Esophagus squamous epithelium (tissue), 5 donors: ENCODE measurements at places on chromosomes 7 and 10.

GRCh38 chr10:132540456-132540855 lies 2.9 kb downstream of the INPP5A start:
- no peak for DNase-seq

DNA sequence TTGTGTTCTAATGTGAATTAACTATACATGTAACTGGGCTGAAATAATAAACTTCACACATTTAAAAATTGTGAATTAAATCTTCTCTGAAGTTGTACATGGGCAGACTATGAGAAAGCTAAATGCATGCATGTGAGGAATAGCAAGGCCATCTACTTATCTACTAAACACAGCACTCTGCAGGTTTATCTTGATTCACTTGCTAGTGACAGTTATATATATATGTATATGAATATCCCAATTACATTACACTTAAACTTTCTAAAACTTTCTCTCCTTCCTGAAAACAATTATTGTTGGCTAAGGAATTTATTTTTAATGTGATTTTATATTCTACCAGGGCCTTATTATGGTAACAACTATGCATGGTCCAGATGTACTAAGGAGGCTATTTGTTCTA lies 5.1 kb upstream of the SP4 start:
- DNase-seq, result no peak

GRCh38 chr7:124765401-124766352 lies at the start of gene GPR37:
GPR37 (minus strand) TSS chr7:124765792; CDS start chr7:124764976, 816 bp downstream.
- peak; percentile 5 for DNase-seq

DNA sequence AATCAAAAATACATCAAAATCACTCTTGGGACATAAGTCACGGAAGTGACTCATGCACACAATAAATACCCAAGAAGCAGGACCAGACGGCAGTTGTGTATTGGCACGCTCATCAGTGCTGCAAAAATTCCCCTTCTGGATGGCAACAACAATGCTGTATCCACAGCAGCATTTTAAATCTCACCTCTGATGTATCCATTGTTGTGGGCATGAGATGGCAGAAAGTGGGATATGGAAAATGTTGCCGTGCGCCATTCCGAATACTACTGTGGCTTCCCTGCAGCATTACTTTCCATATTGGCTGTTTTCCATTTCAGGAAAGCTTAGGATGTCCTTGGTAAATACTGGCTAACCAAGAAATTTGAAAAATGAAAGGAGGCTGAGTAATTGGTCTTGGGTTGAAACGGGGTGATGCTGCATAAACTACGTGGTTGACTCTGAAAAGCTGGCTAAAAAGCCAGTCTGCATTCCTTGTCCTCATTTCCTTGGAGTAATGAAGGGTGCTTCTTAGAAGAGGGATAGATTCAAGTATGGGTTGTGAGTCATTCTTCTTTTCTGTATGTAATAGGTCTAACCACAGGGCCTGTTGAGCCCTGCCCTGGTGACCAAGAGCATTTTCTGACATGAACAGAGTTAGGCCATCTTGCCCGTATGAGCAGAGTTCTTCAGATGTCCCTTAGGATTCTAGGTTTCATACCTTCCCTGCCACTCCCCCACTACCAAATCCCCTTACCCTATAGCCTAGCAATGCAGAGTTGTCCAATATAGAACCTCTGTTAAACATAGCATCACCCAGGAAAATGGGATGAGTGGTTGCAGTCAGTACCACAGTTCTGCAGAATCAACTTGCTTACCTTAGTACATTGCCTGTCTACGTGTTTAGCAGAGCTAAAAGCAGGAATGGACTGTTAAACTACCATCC lies 36.3 kb upstream of the TOMM7 start:
- DNase-seq, result no peak

- DNase-seq, result no peak
Observed at GRCh38 chr10:35192645-35193249, 66.1 kb downstream of the CREM start.

- DNase-seq, result no peak
Observed at GRCh38 chr10:19974138-19974537, 157.9 kb downstream of the PLXDC2 start.

DNA sequence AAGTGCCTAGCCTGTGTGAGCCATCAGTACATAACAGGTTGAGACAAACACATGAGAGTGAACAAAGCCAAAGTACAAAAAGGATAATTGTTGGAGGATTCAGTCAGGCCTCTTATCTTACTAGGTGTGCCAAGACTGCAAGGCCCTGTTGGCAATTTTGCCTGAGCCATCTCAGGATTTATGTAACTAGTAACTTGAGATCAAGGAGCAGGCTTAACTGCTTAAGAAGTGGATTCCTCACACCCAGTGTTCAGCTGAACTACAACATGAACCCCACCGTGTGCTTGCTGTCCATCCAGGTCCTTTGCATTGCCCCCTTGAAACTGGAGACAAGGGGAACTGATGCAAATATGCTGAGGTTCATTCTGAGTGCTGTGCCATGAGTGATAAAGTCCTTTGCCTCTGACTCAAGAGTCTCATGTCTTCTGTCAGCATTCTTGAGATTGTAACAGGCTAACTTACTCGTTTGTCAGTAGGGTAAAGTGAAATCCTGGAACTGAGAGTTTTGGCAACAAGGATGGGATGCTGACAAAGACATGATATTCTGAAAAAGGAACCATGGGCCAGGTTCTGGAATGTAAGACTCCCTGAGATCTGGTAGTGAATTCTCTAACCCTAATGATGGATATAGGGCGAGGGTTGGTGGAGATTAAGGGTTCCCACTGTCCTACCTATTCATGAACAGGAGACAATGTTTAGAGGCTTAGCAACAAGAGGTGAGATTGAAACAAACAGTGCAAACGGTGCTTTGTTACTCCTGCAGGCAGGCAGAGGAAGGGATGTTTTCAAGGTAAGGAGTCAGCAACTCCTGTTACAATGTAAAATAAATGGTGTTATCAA lies 44.1 kb upstream of the GATAD1 start:
- no peak for DNase-seq

- DNase-seq, result no peak
Observed at GRCh38 chr10:121027371-121027770, 176.2 kb downstream of the WDR11 start.

DNA sequence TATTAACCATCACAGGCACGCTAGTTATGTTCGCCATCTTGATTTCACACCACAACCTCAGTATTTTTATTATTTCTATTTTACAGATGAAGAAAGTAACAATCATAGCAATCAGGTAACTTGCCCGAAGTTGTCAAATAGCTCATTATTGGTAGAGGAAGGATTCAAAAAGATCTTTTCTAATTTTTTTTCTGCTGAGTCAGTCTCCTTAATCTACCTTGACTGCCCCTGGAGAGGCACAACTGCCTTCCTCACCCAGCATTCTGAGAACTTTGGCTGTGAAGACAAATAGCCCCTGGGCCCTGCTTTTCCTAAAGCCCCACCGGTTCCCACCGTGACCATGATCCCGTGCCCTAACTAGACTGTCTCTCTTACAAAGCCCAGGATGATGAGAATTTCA lies 99.2 kb downstream of the TRIL start:
- DNase-seq, result no peak

GRCh38 chr7:131010717-131011431 lies 276.9 kb upstream of the KLF14 start:
- DNase-seq, result no peak

DNA sequence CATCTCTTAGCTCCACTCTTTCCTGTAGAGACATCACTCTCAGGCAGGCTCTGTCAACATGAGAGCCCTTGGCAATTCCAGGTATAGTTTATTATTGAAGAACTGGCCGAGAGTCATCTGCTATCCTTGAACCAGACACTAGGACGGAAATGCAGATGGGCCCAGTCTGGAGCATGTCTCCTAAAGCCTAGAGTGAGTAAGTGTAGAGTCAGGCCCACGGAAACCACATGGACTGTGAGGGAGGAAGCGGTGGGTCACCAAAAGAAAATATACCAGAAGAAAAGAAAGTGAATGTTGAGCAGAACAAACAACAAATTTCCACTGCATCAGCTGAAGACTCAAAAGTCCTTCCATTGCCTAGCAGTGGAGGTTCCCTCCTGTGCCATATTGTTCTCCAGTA lies 15.7 kb upstream of the RELN start:
- no peak for DNase-seq

- no peak for DNase-seq
Observed at GRCh38 chr7:90180011-90180585, 25.8 kb downstream of the STEAP1 start.

DNA sequence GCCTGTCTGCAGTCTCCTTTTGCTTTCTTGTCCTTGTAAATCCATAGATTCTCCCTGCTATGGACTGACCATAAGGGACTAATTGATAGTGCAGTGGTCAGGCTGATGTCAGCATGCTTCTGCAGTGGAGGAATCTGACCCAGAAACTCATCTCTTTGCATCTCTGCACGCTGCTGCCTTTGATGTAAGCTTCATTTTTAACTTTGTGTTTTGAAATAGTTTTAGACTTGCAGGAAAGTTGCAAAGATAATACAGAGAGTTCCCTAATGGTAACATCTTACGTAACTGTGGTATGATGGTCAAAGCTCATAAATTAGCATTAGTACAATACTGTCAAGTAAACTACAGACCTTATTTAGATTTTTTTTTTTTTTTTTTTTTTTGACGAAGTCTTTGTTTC lies 89.6 kb downstream of the GALNT17 start:
- DNase-seq, result no peak

DNA sequence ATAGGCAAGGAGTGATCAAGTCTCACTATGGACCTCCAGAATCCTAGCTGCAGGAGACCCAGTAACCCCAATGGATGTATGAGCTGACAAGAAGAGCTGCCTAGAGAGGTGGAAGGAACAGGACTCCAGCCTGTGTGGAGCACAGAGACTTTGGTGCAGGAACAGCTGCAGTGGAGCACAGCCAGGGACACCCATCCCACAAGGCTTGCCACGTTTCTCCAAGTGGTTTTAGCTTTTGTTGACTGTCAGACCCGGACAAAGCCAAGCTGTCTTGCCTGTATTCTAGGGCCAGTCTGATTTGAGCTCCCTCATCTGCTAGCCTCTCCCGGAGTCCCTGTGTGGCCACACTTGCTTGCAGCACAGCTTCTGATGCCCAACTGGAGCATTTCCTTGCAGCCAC lies 224.7 kb downstream of the CHRM2 start:
- DNase-seq, result no peak

- DNase-seq, result no peak
Observed at GRCh38 chr10:97718178-97718577, 4.6 kb downstream of the MARVELD1 start.

GRCh38 chr10:127863231-127863825 lies 29.4 kb downstream of the CLRN3 start:
- DNase-seq, result no peak

DNA sequence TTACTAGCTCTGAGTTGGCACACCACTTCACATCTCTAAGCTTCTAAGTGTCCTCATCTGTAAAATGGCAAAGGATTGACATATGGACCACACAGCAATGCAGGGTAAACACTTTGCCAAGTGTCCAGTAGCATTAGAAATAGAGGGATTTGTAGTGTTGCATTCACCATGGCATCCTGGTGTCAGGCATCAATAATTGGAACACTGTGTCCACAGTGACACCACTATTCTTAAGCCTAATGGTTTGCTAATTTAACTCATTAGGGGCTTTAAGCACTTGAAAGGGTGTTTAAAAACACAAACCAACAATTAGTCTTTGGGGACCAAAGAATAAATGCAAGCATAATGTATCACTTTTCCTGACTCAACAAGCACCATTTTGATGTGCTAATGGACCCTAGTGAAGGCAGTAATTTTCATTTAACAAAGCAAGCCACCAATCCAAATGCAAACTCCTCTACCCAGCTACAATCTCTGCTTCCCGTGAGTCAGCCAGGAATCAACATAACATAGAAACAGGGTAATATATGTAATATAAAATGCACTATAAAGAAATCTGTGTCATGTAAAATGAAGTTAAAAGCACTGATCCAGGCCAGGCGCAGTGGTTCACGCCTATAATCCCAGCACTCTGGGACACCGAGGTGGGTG lies 75.9 kb downstream of the FAM204A start:
- no peak for DNase-seq

- no peak for DNase-seq
Observed at GRCh38 chr7:18520450-18521235, 25.1 kb downstream of the HDAC9 start.

GRCh38 chr10:88553116-88553752 lies 29.9 kb downstream of the RNLS start:
- no peak for DNase-seq

- no peak for DNase-seq
Observed at GRCh38 chr7:111813306-111813705, 251.0 kb upstream of the IMMP2L start.

DNA sequence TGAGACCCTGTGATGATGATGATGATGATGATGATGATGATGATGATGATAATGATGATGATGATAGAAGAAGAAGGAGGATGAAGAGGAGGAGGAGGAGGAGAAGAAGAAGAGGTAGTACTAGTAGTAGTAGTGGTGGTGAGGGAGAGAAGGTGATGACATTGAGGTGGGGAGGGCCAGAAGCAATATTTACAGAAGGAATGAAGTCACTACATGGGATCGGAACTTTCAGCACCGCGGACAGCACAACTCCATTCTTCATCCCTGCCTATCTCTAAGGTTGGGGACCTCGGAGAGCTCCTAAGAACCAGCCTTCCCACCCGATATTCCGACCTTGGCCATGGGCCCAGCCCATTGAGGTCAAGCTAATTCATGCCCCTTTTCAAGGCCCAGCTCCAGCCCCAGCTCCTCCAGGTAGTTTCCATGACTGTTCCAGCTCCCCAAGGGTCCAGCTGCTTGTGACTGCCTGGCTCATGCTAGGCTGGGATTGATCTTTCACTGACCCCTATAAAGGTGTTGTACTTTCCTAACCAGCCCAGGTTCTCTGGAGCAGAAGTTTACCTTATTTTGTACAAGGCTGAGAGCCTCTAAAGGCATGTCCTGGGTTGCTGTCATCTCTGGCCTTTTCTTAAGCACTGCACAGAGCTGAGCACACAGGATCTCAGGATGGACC lies 10.3 kb downstream of the CRHR2 start:
- no peak for DNase-seq

DNA sequence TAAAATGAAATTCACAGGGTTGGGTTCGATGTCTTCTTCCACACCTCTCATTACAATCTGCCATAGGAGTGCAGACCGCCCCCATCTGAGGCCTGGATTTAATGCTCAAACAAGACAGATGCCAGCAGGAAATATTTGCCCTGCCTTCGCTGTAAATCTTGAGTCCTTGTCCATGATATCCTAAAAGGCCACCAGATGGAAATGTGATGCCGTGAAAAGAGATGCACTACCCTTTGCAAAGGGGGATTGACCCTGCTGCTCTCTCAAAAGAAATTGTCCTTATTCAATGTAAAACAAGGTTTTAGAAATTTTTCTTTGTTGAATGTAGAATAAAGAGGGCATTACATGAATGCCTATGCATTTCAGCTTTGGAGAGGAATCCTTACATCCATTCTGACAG lies 37.5 kb downstream of the AGAP4 start:
- DNase-seq, result no peak
